Stimulated activated CD4-positive, alpha-beta T cell treated with anti-CD3 and anti-CD28 coated beads, Interleukin-1b, Interleukin-23, amount 100 ng/mL, for 24 hours (primary cell): ENCODE measurements at places on chromosomes 3 and 15.

DNA sequence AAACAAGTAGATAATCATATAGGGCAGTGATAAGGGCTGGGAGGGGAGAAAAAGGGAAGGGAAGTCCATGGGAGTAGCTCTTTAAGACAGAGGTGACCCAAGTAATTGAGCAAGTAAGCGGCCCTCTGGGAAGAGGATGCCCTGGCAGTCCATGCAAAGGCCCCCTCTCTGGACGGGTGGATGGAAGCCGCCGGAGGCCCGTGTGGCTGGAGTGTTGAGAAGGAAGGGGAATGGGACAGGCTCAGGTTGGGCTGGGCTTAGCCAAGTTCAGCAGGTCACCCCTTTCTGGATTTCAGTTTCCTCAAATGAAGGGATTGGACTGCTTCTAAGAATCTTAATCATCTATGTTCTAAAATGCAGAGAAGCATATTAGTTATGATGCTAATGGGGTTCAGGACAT is 32.4 kb upstream of the TRPM1 start:
- no peak for DNase-seq

DNA sequence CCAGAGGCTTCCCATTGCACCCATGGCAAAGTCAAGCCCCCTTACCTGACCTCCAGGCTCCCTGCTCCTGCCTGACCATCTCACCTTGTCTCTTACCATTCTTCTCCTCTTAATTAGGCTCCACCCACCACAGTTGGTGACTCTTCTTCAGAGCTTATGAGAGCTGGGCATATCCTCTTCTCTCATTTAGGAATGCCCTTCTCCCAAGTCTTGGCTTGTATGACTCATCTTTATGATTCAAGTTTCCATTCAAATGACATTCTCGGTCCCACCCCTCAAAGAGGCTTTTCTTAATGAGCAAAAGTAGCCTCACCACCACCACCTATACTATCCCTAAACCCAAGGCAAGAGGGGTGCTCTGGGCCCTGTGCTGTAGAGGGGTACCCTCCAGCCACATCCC is 55.3 kb upstream of the NUDT16 start:
- DNase-seq, result no peak

GRCh38 chr15:55267401-55268175 is 22.0 kb downstream of the RAB27A start:
- no peak for DNase-seq

DNA sequence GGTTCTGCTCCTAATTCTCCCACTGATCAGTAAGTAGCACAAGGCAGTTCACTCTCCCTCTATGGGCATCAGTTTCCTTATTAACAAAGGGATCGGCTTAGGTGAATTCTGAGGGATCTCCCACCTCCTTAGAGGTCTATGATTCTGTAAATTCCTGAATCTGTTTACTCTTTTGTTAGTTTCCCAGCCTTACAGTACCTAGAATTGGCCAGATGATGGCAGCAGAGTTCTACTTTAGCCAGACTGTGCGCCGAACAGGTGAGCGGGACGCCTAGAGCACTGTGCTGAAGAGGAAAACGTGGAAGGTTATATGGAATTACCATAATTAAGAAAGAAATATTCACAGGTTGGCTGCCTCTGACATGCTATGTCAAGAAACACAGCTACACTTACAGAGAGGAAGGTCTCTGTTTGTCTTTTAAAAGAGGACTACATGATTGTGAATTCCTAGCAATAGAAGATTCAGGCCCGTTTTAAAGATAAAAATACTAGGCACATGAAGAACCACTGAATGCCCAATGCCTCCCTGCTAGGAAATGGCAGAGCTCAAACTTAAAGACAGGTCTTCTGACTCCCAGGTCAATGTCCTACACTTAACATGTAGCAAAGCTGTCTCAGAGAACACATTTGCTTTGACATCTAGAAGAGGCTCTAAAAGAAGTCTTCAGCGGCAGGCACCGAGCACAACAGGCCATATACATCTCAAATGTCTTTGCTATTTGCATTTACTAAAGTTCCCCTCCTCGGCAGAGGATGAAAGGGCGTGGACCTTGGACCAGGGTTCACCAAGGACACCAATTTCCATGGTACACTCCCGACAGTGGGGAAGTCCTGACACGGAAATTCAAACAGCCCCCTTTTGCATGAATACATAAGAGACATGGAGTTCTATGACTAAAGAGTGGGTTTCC is 259.9 kb downstream of the FGF12 start:
- peak; percentile 25 for DNase-seq

GRCh38 chr15:67394873-67395639 is 125.9 kb upstream of the C15orf61 start:
- no peak for DNase-seq

DNA sequence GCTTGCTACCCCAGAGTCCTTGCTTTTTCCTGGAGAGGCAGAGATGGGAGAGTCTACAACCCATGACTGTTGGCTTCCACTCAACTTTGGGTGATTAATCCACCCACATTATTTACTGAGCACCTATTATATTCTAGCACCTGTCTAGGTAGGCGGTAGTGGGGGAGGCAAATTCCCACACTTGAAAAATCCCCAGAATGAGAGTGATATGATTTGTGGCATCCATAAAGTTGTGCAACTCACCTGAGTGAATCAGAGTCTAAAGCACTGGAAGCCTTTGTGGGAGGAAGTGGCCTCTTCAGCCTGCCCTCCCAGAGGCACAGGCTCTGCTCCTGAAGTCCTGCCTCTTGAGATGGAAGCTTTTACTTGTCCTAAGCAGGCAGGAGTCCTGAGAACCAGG is 40.4 kb upstream of the CTNNB1 start:
- DNase-seq, result no peak

DNA sequence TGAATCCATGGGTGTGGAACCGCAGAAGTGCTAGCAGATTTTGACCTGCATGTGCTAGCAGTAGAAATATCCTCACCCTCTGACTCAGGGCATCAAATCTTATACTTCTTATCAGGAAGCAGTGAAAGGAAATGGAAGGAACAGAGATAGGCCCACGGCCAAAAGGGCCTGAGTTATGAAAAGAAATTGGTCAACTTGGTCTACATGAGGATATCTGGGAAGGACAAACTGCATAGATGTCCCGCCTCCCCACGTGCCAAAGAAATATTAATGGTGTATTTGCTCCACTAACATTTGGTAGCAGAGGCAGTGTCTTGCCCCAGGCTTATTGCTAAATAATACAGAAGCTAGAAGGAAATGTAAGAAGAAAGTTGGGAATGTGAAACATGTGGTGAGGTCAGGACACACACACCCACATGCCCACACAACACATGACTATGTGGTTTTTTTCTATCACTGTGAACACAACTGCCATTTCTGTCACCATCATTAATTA is 93.6 kb upstream of the COL8A1 start:
- DNase-seq, result no peak

DNA sequence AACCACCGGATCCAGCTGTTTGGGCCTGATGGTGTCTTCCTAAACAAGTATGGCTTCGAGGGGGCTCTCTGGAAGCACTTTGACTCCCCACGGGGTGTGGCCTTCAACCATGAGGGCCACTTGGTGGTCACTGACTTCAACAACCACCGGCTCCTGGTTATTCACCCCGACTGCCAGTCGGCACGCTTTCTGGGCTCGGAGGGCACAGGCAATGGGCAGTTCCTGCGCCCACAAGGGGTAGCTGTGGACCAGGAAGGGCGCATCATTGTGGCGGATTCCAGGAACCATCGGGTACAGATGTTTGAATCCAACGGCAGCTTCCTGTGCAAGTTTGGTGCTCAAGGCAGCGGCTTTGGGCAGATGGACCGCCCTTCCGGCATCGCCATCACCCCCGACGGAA is 60.1 kb upstream of the CCR4 start:
- DNase-seq, result no peak

DNA sequence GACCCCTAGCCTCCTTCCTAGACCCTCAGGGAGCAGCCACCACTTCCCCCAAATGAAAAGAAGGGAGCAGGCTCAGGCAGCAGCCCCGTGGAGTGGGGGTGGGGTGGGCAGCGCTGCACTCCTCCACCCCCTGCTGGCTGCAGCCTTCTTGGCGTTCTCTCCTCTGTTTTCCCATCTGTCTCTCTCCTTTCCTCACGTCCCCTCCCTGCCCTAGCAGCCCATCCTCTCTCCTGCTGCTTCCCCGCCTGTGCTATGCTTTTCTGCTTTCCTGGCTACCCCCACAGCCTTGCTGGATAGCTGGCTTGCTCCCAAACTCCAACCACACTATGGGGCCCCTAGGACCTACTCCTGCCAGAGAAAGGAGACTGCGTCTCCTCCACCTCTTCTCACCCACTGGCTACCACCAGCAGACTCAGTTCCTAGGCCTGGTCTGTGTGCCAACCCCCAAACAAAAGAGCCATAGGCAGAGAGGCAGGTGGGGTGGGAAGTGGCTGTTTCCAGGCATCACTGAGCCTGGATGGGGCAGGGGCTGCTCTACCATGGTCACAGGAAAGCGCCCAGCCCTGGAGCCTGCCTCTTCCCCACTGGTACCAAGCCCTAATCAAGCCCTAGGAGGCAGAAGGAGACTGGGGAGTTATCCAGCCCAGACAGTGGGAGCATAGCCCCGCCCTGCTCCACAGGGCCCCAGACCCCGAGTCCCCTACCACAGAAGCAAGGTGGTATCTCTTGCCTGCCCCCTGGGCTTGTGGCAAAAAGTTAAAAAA is 3.4 kb upstream of the DISP2 start:
- DNase-seq, result no peak

DNA sequence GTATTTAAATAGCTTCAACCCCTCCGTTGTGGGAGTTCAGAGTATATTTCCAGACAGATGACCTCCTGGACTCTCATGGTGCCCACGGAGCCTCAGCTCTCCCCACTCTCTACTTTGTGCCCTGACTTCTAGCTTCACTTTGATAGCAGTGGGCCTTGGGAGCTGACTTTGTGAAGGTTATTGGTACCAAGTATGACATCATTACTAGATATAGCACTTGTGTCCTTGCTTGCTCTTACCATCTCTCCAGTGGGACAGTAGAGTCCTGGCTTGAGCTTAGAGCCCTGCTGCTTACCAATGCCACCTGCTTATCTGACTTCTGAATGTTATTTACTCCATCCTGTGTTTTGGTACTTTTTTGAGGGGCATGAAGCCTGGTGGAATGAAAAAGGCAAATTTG is 53.4 kb downstream of the PPM1L start:
- DNase-seq, result no peak

DNA sequence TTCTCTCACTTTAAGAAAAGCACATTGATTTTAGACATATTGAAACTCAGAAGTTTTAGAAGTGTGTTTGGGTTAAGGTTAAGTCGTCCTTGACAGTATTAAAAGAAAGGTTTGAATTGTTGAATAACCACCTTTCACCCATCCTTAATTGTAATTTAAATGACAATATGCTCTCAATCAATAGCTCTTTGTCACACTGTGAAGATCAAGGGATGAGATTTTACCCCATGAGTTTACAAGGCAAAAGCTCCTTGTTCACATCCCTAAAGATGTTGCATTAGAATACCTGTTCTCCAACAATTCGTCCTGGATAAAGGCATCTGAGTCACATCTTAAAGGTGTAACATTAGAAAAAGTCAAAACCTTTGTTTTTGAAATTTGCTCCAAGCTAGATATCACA is 220.4 kb upstream of the MDFIC2 start:
- no peak for DNase-seq

- no peak for DNase-seq
Measured at GRCh38 chr15:56760186-56760585, 26.9 kb upstream of the ZNF280D start.

- no peak for DNase-seq
Measured at GRCh38 chr15:69244798-69245197, 53.9 kb upstream of the PAQR5 start.

- DNase-seq, result no peak
Measured at GRCh38 chr15:38070778-38071177, 136.3 kb downstream of the TMCO5A start.

DNA sequence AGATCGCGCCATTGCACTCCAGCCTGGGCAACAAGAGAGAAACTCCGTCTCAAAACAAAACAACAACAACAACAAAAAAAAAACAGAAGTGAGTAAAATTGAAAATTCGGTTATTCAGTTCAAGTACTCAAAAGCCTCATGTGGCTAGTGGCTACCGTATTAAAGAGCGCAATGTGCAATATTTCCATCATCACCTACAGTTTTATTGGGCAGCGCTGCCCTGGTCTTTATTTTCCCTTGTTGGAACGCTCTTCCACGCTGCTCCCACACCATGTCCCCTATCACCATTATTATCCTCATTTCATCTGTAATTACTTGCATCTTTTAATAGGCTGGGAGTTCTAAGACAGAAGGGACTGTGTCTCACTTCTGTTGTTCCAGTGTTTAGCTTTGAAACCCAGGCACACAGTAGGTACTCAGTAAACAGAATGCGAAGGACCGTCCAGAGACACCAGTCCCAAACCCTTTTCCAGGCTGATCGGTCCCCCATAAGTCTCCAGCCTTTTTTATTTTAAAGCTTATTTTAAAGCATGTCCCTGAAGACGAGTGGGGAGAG is 423 bp upstream of the HACD3 start:
- DNase-seq, result no peak

DNA sequence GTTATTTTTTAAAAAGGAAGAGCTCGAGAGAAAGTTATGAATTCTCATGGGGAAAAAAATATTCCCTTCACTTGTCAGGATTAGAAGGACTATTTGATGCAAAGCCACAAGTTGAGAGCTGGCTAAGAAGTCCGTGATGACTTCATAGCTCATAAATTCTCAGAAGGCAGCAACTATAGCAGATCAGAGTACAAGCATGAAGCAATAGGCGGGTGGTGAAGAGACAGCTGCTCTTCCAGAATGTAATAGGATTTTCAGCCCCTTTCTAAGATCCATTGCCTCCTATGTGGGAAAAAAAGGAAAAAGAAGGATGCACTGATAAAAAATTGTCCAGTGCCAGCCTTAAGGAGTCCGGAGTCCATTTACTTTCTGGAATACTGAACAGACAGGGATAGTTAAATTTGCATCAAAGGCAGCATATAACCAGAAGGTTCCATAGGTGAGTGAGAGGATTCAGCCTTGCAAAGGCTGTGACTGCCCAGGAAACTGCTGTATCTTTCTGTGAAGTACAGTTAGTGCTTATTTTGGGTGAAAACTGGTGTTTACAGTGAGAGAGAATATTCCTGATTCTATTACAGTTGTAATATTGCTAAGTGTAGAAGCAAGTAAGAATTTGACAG is 929.5 kb upstream of the ALCAM start:
- no peak for DNase-seq

- no peak for DNase-seq
Measured at GRCh38 chr15:60374628-60375081, 23.1 kb downstream of the ANXA2 start.
